Stimulated activated CD4-positive, alpha-beta T cell treated with anti-CD3 and anti-CD28 coated beads, Interleukin-4, amount 100 ng/mL, for 1 hour (primary cell): ENCODE measurements at places on chromosomes 2 and 18.

GRCh38 chr2:17878281-17879136, at the start of gene KCNS3:
TSS of gene KCNS3 (plus strand) at chr2:17878667. CDS start at chr2:17931009, 52,342 bp downstream.
- DNase-seq, result no peak

DNA sequence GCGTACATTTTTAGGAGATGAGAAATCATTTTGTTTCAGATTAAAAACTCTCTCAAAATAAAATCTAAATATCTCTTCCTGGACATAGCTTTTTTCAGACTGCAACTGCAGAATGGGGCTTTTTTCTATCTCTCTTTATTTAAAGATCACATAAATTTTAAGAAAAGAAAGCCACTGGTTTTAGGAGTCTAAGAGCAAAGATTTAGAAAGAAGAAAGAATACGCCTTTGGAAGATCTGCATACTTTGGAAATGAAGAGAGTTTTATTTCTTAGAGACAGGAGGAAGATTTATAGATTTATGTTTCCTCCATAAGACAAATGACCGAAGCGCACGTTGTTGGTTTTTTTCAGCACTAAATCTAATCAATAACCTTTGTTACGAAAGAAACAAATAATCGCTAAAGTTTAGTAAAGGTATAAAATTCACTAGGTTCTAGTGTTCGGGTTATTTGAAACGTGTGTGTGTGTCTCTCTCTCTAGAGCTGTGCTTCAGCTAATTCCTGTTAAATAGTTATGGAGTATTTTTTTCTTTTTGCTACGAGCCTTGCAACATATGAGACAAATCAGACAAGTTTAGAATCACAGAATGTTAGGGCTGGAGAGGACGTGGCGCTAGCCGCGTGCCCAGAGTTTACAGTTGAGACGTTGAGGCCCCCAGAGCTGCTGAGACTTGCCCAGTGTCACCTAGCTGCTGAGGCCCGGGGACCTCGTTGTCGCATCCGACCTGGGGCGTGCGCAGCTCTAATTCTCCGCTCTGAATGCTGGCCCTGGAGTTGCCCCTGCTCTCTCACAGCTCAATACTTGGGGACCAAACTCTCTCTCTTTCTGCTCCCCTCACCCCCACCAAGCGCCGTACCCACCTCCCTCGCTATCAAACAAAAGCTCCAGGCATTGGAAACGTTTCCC, 69.9 kb downstream of the CTAGE1 start:
- DNase-seq, result no peak

DNA sequence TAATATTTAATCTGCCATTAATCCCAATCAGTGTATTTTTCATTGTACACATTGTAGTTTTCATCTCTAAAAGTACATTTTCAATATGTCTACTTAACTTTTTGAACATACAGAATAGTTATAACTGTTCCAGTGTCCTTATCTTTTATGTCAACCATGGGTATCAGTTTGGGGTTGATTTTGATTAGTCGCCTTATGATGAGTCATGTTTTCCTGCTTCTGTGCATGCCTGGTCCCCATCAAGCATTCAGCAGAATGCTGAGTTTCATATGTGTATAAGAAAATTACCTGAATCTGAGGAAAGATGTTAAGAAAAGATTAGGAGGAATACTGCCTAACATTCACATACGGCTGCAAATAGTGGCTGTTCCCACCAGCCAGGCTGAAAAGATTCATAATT, 17.7 kb downstream of the SPDYA start:
- DNase-seq, result no peak

DNA sequence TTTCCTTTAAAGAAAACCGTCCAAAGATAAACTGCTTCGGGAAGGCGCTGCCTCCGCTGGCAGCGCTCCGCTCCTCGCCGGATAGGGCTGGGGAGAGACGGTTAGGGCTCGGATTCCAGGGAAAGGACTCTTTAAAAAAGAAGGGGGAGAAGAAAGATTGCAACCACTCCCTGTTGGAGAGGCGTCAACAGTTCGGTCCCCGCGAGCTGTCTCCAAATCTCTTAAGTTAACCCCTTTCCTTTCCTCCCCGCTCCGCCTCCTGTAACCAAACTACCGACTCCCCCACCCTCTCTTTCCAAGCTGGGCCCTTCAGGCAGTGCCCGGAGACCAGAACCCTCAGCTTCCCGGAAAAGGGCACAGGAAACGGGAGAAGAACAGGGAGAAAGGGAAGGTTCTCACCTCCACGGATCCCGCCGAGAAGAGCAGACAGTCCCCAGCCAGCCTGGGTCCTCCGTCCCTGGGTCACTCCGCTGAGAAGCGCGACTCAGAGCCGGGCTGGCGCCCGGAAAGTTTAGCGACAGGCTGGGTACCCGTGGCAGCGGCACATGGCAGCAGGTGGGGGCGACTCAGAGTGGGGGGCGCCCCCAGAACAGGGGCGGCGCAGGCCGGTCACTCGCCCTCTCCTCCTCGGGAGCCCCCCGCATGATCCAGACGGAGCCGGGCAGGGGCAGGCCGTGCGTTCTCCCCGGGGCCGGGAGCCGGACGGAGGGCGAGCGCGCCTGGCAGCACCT, 675 bp downstream of the FZD5 start:
- DNase-seq, result peak; percentile 26

- DNase-seq, result no peak
Observed at GRCh38 chr2:113126845-113127645, at the start of gene IL1RN. TSS of gene IL1RN (plus strand) at chr2:113127598. CDS start at chr2:113127625, 27 bp downstream.

GRCh38 chr2:157150747-157151146, 106.8 kb upstream of the GALNT5 start:
- DNase-seq, result no peak

DNA sequence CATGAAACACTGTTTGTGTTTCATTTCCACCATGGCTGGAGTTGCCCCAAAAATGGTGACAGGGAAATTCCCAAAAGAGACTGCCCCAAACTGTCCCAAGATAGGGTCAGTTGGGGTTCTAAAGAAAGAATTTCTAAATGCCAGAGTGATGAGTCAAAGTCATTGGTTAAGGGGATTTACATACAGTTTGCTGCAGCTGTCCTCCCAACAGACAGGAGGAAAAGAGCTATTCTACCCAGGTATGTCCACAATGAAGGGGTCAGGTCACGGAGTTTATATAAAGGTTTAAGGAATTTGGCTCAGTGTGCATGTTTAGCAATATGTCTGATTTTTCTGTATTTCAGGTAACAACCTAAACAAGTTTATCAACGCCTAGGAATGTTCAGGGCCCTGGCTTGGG, 344.1 kb downstream of the TDRD15 start:
- DNase-seq, result no peak

DNA sequence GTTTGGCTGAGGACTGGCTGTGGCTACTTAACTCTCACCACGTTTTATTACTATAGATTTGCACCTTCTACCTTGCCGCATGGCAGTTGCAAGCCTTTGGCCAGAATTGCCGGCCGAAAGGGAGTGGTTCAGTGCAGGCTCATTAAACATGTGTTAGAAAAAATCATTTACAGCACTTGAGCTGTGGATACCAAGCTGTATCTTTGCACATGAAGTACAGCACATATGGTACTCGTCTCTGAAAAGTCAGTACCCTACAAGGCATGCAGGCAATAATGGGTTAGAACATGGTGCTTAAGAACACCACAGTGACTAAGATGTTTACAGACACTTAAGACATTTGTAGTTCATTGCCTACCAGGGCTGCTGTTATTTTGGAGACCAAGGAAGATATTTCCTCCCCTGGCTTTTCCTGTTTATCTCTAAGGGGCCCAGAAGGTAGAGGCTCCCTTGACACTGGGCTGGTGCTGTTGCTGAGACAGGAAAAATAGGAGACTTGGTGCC, 103.1 kb downstream of the ZNF532 start:
- DNase-seq, result no peak

DNA sequence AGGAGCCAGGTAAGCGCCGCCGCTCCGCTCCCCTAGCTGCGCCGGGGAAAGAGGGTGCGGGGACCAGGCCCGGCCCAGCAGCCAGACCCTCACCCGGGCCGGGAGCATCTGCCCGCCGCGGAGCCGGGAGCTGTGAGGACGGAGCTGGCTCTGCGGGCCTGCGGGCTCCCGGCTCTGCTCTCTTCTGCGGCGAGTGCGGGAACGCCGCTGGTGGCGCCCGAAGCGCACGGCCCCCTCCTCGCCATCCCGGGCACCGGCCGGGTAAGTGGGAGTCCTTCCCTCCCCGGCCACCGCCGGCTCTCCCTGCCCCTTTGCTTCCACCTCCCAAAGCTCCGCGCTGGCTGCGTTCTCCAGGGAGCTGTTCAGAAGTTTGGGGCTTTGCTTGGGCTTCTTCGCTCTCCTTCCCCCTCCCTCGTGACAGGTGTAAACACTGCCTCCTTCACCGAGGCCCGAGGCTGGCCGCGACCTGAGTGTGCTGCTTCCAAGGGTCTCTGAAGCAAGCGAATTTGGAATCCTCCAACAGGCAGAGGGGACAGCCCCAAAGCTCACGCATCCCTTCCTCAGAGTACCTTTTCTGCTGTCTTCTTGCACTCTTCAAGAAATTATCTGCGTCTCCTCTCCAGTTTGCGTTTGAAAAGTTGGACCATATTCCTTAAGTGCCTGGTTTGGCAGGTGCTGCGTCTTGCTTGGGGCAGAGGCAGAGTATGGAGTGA, 632 bp downstream of the AFTPH start:
- peak; percentile 36 for DNase-seq

DNA sequence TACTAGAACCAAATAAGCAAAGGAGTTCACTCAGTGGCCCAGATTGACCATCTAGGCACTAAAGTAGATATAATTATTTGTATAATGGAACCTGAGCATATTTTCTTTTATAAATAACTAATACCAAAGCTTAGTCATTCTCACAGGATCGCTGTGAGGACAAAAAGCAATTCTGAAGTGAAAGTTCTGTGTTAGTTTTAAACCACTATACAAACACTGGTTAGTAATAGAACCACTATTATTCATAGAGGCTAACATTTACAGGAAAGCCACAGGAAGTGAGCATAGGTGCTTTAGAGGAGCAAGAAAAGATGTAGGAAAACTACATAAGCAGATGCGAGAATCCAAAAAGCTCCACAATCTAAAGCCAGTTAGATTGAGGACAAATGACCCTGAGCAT, 364.7 kb downstream of the XIRP2 start:
- no peak for DNase-seq

DNA sequence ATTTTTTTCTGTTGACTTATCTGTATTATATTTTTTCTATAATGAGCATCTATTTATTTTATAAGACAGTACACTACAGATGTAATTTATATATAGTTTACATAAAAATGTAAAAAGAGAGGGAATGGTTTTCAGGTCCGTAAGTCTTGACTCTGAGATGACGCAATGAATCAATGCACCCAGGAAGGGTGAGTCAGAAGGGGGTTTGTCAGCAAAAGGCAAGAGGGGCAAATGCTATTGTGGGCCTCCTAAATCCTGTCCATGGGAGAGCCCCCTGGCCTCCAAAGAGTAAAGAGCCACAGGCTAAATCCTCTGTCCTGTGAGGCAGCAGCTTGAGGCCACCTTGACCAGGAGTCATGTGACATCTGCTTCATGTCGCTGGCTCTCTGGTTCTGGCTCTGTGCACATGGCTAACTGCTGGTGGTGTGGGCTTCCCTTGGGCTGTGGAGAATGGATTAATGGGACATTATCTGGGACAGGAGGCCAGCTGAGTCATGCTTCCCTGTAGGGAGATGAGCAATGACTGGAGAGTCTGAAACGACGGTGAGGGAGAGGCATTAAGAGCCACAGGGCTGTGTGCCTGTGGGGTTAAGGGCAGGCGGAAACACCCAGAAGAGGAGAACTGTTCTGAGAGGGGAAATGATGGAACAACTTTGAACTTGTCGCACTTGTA, 22.8 kb upstream of the ASB18 start:
- no peak for DNase-seq

DNA sequence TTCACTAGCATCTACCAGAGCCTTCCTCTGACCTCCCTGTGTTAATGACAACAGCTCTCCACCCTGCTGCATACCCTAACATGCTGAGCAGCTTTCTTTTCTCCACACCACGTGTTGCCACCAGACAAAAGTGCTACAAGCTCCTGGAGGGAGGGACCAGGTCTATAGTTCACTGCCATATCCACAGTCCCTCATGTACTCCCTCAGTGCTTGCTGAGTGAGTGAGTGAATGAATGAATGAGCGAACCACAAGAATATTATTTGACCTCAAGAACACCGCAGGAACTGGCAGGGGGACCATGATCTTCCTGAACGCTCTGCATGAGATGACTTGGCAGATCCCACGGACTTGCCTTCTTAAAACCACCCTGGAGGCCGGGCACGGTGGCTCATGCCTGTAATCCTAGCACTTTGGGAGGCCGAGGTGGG, 47.4 kb upstream of the CAB39 start:
- DNase-seq, result no peak

DNA sequence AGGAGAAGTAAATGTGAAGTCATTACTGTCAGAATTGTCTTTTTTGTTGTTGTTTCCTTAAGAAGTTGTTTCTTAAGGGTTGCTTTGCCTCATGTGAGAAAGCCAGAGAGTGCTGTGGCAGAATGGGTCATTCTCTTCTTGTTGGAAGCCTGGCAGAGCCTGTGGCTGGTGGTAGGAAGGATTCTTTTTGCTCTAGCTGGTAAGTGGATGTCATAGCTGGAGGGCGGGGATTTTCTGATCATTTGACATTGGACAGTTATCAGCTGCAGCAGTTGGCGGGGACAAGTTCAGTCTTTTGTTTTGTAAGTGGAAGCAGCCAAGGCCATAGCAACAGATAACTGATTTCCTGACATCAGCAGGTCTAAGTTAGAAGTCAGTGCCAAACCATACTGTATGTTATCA, 5.5 kb upstream of the RMDN2 start:
- no peak for DNase-seq

- no peak for DNase-seq
Observed at GRCh38 chr18:22110461-22110924, 58.9 kb upstream of the GATA6 start.

- DNase-seq, result no peak
Observed at GRCh38 chr2:173296235-173296634, 58.4 kb upstream of the CDCA7 start.

DNA sequence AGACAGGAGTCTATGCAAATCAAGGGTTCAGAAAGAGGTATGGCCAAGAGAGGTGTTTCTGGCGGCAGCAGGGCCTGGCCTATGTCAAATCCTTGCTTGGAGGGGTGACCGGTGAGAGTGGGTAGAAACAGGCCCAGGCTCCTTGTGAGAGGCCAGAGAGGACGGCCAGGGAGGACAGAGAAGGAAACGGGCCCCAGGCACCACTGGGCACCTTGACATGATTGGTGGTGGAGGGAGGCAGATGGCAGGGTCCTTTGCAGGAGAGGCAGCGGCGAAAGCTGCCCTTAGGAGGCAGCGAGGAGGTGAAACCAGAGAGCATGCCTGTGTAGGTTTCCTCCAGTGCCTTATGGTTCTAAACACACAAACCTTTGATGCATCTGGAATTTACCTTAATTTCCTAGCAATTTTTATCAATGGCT, 6.2 kb downstream of the RAMP1 start:
- no peak for DNase-seq

GRCh38 chr18:76620321-76621170, 125.5 kb upstream of the ZNF516 start:
- peak; percentile 25 for DNase-seq

DNA sequence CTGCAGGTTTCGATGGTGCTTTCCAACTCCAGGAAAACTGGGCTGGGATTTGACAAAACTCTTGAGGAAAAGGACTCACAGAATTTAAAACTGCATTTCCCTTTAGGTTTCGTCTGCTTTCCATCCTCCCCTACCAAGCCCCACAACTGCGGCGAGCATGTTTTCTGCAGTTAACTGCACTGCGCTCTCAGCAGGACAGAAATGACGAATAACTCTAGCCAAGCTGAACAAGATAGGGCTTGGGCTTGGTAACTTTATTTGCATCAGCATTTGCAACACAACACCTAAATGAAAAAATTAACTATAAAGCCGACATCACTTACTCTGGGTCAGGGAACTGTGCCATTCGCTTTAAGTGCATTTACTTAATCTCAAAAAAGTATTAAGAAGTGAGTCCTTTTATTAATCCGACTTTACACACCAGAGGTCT, 669 bp upstream of the PIKFYVE start:
- DNase-seq, result peak; percentile 29
